ENCODE measurements at places on chromosomes 13 and 19. TPM values are rescaled to one million over a fixed set of nuclear protein-coding genes. Genes with fewer than 3 reads are reported as not detected.

GRCh38 chr19:10687518-10688288 lies 13.5 kb upstream of the QTRT1 start:
- no peak for DNase-seq

DNA sequence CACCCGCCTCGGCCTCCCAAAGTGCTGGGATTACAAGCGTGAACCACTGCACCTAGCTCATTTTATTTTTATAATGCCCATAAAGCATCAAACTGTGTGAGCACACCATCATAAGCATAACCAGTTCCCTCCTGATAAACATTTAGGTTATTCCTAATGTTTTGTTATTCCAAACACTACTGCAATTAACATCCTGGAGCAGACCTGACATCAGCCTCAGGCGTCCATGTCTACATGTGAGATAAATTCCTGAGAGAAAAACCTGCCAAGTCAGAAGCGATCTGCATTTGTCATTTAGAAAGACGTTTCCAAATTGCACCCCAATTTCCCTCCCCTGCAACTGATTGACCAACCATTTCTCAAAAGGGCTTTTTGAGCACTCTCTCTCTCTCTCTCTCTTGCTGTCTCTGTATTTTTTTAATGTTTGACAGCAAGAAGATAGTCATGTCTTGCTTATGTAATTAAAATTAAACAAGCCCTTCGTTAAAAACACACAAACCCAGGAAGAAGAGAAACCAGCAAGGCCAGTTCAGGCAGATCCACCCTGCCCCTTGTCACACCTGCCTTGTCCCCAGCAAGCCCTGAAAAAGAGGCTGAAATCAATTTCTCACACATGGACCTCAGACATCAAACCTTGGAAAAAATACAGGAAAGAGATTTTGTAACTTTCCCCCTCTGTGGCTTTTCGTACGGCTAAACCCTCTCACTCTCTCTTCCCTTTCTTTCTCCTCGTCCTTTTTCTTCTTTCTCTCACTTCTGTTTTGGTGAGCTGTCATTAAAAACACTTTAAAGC lies 9.9 kb downstream of the LYPD3 start:
- DNase-seq = no peak

DNA sequence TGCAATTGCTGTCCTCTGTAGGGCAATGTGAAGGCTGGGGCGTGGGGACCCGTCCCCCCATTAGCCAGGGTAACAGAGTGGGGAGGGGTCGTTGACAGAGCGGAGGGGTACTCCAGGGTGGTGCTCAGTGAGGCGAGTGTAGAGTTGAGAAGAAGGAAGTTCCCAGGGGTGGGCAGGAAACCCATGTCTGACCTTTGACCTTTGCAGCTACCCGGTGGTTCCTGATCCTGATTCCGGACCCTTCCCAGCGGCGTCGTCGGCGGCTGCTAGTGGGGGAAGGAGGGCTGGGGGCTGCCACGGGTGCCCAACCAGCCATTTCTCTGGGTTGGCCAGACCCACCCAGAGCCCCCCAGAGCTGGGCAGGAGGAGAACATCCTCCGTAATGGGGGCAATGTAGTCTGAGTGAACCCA lies 2.1 kb upstream of the PLVAP start:
- no peak for DNase-seq

- no peak for DNase-seq
These were observed 291.9 kb downstream of the PCDH20 start for GRCh38 chr13:61123538-61124289.

GRCh38 chr13:69912630-69913029 lies 195.0 kb upstream of the ATXN8OS start:
- no peak for DNase-seq

GRCh38 chr19:36257520-36257876 lies 42.6 kb downstream of the ZNF146 start:
- peak; percentile 14 for DNase-seq

DNA sequence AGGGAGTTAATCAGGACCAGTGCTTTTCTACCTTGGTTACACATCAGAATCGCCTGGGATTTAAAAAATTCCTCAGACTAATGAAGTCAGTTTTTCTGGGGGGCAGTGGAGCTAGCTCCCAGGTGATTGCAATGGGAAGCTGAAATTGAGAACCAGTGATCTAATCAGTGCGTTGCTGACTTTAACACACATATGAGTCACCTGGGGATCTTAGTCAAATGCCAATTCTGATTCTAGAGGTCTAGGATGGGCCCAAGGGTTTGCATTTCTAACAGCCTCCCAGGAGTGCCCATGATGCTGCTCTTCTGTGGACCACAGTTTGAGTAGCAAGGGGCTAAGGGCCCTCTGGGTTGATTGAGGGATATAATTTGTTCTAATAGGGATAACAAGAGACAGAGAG lies 54.5 kb downstream of the KL start:
- DNase-seq = no peak

- no peak for DNase-seq
These were observed 767.6 kb upstream of the SLITRK1 start for GRCh38 chr13:84649853-84650252.

GRCh38 chr13:26486550-26486949 lies 70.9 kb upstream of the WASF3 start:
- no peak for DNase-seq

GRCh38 chr13:20127562-20128458 lies 33.0 kb downstream of the GJA3 start:
- DNase-seq = peak; percentile 36

DNA sequence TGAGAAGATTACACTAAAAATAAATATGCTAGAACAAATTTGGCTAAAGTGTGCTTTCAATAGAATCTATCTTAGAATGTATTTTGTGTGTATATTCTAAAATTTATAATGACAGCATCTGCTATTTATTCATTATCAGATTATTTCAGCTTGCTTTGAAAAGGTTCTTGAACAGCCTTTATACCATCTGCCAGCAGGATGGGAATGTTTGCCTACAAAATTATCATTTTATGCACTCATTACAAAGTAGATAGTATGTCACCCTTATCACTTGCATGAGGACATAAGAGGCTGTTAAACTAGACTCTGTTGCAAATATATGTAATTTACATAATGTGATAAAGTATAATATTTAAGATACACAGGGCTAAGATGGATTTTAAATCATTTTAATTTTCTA lies 1286.9 kb upstream of the PCDH20 start:
- DNase-seq = no peak

DNA sequence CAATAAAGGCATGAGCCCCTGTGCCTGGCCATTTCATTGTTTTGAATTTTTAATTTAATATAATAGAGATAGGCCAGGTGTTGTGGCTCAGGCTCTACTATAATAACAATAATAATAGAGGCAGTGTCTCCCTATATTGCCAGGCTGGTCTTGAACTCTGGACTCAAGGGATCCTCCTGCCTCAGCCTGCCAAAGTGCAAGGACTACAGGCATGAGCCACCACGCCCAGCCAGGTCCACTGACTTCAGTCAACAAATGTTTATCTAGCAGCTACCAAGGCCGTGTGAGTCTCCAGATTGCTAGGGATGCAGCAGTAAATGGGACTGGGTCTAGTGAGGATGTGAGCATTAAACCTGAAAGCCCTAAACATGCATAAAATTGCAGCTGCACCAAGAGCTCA lies 13.8 kb upstream of the ILF3 start:
- DNase-seq = no peak

- no peak for DNase-seq
These were observed 9.5 kb downstream of the XAB2 start for GRCh38 chr19:7619671-7620441.

DNA sequence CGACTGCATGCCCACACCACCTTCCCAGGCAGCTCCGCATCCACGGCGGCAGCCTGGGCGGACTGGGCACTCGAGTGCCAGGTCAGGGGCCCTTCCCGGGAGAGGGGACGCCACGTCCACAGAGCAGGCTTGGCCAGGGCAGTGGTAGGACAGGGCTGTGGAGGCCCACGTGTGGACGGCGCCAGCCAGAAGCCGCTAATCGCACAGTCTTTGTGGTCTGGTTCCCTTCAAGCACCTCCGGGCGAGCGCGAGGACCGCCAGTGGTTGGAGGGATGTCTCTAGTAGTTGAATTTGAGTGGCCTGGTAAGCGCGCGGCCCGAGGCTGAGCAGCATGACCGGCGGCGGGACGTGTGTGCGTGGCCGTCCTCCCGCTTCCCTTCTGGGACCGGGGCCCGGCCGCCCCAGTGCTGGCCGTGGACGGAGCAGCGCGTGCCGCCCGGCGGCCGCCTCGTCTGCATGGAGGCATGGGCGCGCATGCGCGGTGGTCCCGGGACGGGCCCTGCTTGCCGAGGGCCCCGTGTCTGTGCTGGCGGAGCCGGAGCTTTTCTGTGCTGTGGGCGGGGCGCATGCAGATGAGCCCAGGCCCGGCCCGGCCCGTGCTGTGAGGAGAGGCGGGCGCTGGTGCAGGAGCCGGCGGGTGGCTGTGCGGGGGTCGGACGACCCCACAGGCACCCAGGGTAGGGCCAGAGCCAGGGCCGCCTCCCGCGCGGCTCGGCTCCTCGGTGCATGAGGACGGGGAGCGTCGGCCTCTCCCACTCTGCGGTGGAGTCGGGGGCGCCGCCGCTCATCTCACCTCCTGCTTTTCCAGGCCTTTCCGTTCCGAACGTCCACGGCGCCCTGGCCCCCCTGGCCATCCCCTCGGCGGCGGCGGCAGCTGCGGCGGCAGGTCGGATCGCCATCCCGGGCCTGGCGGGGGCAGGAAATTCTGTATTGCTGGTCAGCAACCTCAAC lies 8.6 kb downstream of the PTBP1 start:
- DNase-seq = no peak

- DNase-seq = no peak
These were observed 4.2 kb upstream of the PRODH2 start for GRCh38 chr19:35816846-35817245.

Gene MCEMP1
- total RNA-seq = 0.27 TPM

Gene TMPRSS9
- 8.3 TPM for total RNA-seq

Gene ZNF491
- 1.9 TPM for total RNA-seq

Gene HIF3A
- 0.27 TPM for total RNA-seq

Gene METTL21C
- total RNA-seq = not detected

Gene CD33
- 9.2 TPM for total RNA-seq

Gene XRCC1
- total RNA-seq = 43.4 TPM

Gene LILRB1
- 1.1 TPM for total RNA-seq

All from hematopoietic multipotent progenitor cell (in vitro differentiated cells).